ENCODE measurements at places on chromosomes 7 and 10.

- no peak overlapping the region for H3K4me3 ChIP-seq
- H3K27me3 ChIP-seq, result peaks cover 7% of the 10 kb centered on the region
- H3K27ac ChIP-seq, result no peak overlapping the region
- DNase-seq, result no peak
Observed at GRCh38 chr10:34764472-34764946, 50.6 kb downstream of the PARD3 start.

- no peaks in the 10 kb centered on the region for H3K27me3 ChIP-seq
- peaks cover 16% of the 10 kb centered on the region for H3K4me1 ChIP-seq
- peak overlapping the region; percentile 87 for H3K4me3 ChIP-seq
Observed at GRCh38 chr10:132848951-132849545, 63.1 kb upstream of the NKX6-2 start.

- H3K4me3 ChIP-seq, result no peak overlapping the region
- H3K27ac ChIP-seq, result no peak overlapping the region
- DNase-seq, result no peak
- H3K36me3 ChIP-seq, result peaks cover 31% of the 10 kb centered on the region
- peaks cover 4% of the 10 kb centered on the region for H3K4me1 ChIP-seq
Observed at GRCh38 chr10:119120413-119120867, 16.5 kb downstream of the DENND10 start.

GRCh38 chr10:48767373-48768143 is 82.9 kb downstream of the WDFY4 start:
- no peaks in the 10 kb centered on the region for H3K36me3 ChIP-seq
- no peak overlapping the region for H3K27ac ChIP-seq
- no peak for DNase-seq

DNA sequence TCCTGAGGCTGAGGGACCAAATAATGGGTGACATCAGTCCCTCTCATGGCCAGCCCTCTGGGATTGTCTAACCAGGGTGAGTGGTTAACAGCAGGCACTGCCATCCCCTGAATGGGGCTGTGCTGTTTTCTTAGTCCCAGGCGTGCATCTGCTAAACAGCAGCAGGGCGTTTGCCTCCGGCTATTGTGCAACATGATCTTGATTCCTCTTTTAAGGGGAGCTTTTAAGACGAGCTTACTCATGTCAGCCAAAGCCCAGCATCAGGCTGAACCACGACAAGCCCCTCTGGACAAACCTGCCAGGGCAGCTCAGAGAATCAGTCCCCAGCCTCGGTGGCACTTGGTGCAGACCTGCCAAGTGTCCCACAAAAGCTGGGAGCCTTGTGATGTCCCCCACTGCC is 16.2 kb upstream of the IGFBP3 start:
- no peak for DNase-seq
- H3K36me3 ChIP-seq, result no peaks in the 10 kb centered on the region
- no peak overlapping the region for H3K27ac ChIP-seq
- H3K4me3 ChIP-seq, result no peak overlapping the region
- peaks cover 23% of the 10 kb centered on the region for H3K27me3 ChIP-seq

DNA sequence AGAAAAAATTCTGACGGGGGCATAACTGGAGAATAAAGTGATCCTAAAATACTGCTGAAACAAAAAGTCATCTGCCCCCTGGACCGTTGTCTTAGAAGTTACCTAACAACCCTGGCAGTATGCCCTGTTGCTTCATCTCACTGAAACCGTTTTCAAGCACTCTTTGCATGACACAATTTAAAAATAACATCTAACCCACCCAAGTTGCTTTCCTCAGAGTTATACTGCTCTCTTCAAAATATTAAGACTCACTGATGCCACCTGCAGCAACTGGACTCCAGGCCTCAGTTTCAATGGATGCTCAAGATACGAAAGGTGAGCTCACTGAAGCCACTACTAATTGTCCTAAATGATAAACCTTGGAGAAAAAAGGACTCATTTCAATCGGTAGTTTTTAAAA is 57.4 kb downstream of the CDK6 start:
- no peaks in the 10 kb centered on the region for H3K27me3 ChIP-seq
- no peak for DNase-seq
- no peak overlapping the region for H3K27ac ChIP-seq
- H3K4me3 ChIP-seq, result no peak overlapping the region
- peaks cover 16% of the 10 kb centered on the region for H3K4me1 ChIP-seq

GRCh38 chr10:50577681-50578350 is 45.9 kb downstream of the SGMS1 start:
- H3K4me3 ChIP-seq, result no peak overlapping the region
- peak; percentile 4 for DNase-seq
- peaks cover 3% of the 10 kb centered on the region for H3K36me3 ChIP-seq
- peaks cover 79% of the 10 kb centered on the region for H3K4me1 ChIP-seq

GRCh38 chr7:32868116-32868515 is 23.4 kb downstream of the KBTBD2 start:
- peaks cover 22% of the 10 kb centered on the region for H3K36me3 ChIP-seq
- H3K27me3 ChIP-seq, result no peaks in the 10 kb centered on the region
- no peak for DNase-seq
- peaks cover 5% of the 10 kb centered on the region for H3K4me1 ChIP-seq

- no peak for DNase-seq
- peaks cover 5% of the 10 kb centered on the region for H3K36me3 ChIP-seq
- peak overlapping the region; percentile 88 for H3K27ac ChIP-seq
- H3K4me3 ChIP-seq, result peak overlapping the region; percentile 82
- no peaks in the 10 kb centered on the region for H3K27me3 ChIP-seq
Observed at GRCh38 chr7:44080686-44081265, 1.6 kb downstream of the POLM start.

DNA sequence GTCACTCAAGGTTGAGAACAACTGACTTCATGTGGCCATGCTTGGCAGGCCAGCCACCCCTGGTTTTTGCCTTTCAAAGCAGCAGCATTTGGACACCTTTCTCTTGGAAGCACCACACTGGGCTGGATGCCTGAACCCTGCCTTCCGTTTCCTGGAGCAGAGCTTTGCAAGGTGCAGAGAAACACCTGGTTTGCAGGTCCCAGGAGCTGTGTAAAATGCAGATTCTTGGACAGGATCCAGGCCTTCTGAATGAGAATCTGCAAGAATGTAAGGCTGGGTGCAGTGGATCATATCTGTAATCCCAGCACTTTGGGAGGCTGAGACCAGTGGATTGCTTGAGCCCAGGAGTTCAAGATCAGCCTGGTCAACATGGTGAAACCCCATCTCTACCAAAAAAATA is 18.0 kb upstream of the DUSP5 start:
- H3K4me3 ChIP-seq, result no peak overlapping the region
- H3K4me1 ChIP-seq, result no peaks in the 10 kb centered on the region
- H3K36me3 ChIP-seq, result no peaks in the 10 kb centered on the region
- peaks cover 6% of the 10 kb centered on the region for H3K27me3 ChIP-seq
- H3K27ac ChIP-seq, result no peak overlapping the region
- no peak for DNase-seq

- peaks cover 2% of the 10 kb centered on the region for H3K4me1 ChIP-seq
- peaks cover 28% of the 10 kb centered on the region for H3K27me3 ChIP-seq
- H3K4me3 ChIP-seq, result no peak overlapping the region
- no peaks in the 10 kb centered on the region for H3K36me3 ChIP-seq
- H3K27ac ChIP-seq, result no peak overlapping the region
Observed at GRCh38 chr7:98836811-98837629, 32.8 kb downstream of the TMEM130 start.

DNA sequence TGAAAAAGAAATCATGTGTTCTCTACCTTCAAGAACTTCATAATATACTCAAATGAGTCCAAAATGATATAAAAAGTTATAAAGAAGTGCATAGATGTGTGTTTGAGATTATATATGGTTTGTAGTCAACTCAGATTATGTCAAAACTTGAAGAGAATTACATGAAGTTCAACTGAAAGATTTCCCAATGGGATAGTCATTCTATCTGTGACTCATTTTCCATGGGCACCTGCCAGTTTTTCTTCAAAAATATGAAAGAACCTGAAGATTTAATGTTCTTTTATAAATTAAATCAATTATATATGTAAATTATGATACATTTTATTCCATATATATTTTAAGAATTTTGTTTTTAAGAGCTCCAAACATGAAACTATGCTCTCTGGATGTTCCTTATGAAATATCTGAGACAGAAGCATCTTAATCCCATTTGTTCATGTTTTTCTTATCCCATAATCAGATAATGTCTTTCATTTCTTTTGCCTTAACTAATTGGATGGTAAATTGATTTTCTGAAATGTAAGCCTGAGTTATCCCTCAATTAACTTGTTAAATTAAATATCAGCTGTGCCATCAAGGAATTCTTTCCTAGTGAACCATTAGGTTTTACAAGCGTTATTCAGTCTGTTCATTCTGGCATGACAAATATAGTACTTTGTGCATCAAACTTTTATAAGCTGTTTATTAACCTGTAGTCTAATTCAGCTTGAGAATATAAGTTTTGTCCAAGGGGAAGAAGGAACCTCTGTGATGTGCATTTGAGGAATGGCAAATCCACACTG is 387.1 kb downstream of the IPMK start:
- no peaks in the 10 kb centered on the region for H3K27me3 ChIP-seq
- H3K27ac ChIP-seq, result no peak overlapping the region
- H3K4me3 ChIP-seq, result no peak overlapping the region
- no peaks in the 10 kb centered on the region for H3K4me1 ChIP-seq

GRCh38 chr10:121510201-121510771 is 88.0 kb downstream of the FGFR2 start:
- no peaks in the 10 kb centered on the region for H3K27me3 ChIP-seq
- DNase-seq, result no peak
- no peak overlapping the region for H3K27ac ChIP-seq
- H3K4me3 ChIP-seq, result no peak overlapping the region

DNA sequence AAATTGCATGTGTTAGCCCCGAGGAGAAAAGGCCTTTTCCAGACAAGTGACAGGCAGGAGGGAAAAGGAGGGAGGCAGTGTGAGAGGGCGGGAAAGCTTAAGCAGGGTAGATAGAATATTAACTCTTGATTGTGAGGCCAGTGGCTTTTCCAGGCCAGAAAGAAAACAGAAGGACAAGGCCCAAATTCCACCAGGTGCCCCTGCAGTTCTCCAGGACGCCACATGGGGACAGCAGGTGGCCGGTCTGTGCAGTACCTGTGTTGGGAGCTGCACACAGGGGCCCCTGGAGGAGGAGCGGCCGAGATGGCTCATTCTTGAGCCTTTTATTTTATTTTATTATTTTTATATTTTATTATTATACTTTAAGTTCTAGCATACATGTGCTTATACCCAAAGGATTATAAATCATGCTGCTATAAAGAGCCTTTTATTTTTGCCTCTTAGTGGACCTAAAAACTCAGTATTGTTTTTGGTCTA is 141.3 kb upstream of the KLF14 start:
- H3K36me3 ChIP-seq, result peaks cover 70% of the 10 kb centered on the region
- peak; percentile 37 for DNase-seq
- no peaks in the 10 kb centered on the region for H3K27me3 ChIP-seq
- peaks cover 37% of the 10 kb centered on the region for H3K4me1 ChIP-seq
- no peak overlapping the region for H3K27ac ChIP-seq
- no peak overlapping the region for H3K4me3 ChIP-seq

GRCh38 chr7:132078891-132079735 is 497.2 kb downstream of the PLXNA4 start:
- no peak for DNase-seq
- H3K27me3 ChIP-seq, result peaks cover 18% of the 10 kb centered on the region
- no peak overlapping the region for H3K4me3 ChIP-seq
- H3K27ac ChIP-seq, result no peak overlapping the region
- no peaks in the 10 kb centered on the region for H3K36me3 ChIP-seq

DNA sequence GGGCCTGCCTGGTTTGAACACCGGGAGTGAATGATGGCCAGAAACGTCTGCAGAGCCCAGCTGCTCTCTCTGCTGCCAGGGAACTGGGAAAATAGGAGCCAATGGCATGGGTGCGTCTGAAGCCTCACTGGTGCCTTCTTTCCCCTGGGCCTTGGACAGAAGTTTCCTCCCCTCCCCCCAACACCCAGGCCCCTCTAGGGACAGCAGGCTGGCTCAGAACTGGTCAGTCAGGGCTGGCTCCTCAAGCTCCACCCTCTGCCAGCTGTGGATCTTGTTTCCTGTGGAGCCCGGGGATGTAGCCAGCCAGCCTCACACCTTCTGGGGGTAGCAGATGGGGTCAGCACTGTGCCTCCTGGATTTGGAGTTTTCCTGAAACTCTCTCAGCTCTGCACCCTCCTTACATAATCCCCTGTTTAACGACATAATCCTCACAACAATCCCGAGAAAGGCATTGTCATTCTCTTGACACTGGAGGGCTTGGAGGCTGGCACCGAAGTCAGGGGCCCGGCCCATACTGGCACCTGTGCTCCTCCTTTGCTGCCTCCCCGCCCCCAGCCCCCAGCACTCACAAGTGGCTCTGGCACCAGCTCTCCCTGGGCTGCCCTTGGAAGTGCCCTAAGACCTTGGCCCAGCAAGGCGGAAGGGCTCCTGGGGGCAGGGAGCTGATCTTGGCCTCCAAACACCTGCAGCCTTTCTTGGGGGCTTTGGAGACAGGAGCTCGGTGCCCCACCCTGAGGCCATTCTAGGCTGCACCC is 5.7 kb downstream of the LDB3 start:
- no peaks in the 10 kb centered on the region for H3K27me3 ChIP-seq
- H3K4me1 ChIP-seq, result peaks cover 2% of the 10 kb centered on the region
- no peak overlapping the region for H3K4me3 ChIP-seq
- no peak for DNase-seq
- no peak overlapping the region for H3K27ac ChIP-seq
- H3K36me3 ChIP-seq, result no peaks in the 10 kb centered on the region

DNA sequence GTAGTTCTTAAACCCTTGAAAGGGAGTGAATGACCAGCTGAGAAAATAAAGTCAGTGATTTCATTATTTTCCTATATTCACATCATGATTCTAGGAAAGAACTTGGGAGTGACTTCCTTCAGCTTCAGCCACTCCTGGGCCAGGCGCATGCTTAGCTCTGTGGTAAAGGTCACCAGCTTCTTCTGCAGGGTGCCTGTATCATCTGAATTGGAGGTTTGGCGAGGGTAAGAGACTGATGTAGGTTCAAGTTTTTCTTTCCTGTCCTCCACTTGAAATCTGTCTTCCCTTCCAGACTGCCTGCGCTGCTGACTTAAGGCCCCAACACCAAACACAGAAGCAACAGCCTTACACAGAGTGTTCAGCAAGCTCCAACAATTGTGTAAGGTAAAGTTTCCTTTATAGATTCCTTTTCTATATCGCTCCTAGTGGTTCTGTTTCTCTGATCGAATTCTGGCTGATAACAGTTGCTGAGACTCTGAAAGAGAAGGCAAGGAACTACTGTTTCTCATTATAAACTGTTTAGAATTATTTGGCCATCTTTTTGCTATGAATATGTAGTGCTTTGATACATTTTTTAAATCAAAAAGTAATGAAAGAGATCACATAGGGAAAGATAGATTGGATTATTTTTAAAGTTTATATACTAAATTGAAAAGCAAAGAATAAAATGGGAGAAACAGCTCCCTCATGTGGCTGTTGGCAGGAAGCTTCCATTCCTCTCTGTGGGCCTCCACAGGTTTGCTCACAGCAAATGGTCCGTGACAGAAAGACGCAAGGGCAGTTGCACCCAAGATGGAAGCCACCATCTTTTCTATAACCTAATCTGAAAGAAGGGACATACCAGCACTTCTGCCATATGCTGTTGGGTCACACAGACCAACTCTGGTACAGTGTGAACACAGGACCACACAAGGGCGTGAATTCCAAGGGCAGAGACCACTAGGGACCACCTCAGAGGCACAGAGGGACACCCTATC is 14.0 kb downstream of the GATAD1 start:
- H3K27ac ChIP-seq, result no peak overlapping the region
- H3K27me3 ChIP-seq, result no peaks in the 10 kb centered on the region
- H3K4me3 ChIP-seq, result no peak overlapping the region
